ENCODE measurements at places on chromosomes 4 and X. TPM values are rescaled to one million over a fixed set of nuclear protein-coding genes. Genes with fewer than 3 reads are reported as not detected.

DNA sequence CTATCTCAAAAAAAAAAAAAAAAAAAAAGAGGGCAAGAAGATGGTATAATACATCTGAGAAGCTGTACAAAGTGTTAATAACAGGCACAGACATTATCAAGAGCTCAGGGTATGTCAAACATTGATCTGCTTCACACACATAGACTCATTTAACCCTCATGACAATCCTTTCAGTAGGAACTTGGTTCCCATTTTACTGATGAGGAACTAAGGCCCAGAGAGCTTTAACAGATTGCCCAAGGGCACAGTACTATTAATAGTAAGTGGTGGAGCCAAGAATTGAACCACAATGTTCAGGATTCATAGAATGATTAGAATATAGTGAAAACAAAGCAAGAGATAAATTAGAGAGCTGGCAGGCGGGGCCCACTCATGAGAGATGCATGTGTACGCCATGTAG lies 154.4 kb downstream of the EFHC2 start:
- H3K36me3 ChIP-seq: no peaks in the 10 kb centered on the region
- H3K4me1 ChIP-seq: no peaks in the 10 kb centered on the region
- no peak for DNase-seq
- no peak overlapping the region for H3K4me3 ChIP-seq
- no peak overlapping the region for H3K27ac ChIP-seq
- H3K27me3 ChIP-seq: peaks cover 6% of the 10 kb centered on the region

SERTM2 gene
- 0.83 TPM for total RNA-seq

GRCh38 chr4:157582141-157582540 lies 361.6 kb downstream of the GRIA2 start:
- no peak for DNase-seq
- H3K27ac ChIP-seq: no peak overlapping the region
- H3K4me1 ChIP-seq: no peaks in the 10 kb centered on the region
- no peaks in the 10 kb centered on the region for H3K36me3 ChIP-seq
- no peak overlapping the region for H3K4me3 ChIP-seq

GRCh38 chr4:73335679-73336078 lies 68.4 kb upstream of the ALB start:
- H3K27me3 ChIP-seq: no peaks in the 10 kb centered on the region
- H3K36me3 ChIP-seq: no peaks in the 10 kb centered on the region
- H3K4me1 ChIP-seq: no peaks in the 10 kb centered on the region
- H3K27ac ChIP-seq: no peak overlapping the region

DNA sequence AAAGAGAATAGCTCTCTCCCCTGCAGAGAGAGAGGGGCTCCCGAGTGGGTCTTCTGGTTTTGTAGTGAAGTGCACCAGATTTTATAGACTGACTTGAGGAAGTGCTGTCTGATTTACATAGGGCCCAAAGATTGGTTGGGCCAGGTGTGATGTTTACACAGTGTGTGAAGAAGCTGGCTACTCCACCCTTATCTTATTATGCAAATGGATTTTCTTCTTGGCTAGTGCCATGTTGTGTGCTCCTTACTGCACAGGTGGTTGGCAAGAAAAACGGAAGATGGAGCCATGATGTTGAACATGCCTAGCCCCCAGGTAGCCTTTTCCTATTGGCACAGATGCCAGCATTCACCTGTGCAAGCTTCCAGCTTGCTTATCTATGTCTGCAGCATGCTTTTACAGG lies 112.4 kb upstream of the ARHGAP24 start:
- no peak for DNase-seq
- no peaks in the 10 kb centered on the region for H3K27me3 ChIP-seq
- H3K4me1 ChIP-seq: no peaks in the 10 kb centered on the region
- no peak overlapping the region for H3K4me3 ChIP-seq
- H3K27ac ChIP-seq: no peak overlapping the region

TASL gene
- 3.4 TPM for total RNA-seq

DNA sequence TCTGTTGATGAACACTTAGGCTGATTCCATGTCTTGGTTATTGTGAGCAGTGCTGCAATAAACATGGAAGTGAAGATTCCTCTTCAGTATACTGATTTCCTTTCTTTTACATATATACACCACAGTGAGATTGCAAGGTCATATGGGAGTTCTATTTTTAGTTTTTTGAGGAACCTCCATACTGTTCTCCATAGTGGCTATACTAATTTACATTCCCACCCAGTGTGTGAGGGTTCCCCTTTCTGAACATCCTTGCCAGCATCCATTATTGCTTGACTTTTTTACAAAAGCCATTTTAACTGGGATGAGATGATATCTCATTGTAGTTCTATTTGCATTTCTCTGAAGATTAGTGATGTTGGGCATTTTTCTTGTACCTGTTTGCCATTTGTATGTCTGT lies 80.5 kb upstream of the GALNT7 start:
- no peaks in the 10 kb centered on the region for H3K27me3 ChIP-seq
- H3K36me3 ChIP-seq: no peaks in the 10 kb centered on the region
- H3K4me3 ChIP-seq: no peak overlapping the region
- H3K27ac ChIP-seq: no peak overlapping the region
- H3K4me1 ChIP-seq: no peaks in the 10 kb centered on the region

GRCh38 chr4:159282944-159283343 lies 180.1 kb downstream of the RAPGEF2 start:
- H3K27me3 ChIP-seq: no peaks in the 10 kb centered on the region
- no peaks in the 10 kb centered on the region for H3K36me3 ChIP-seq
- no peak overlapping the region for H3K27ac ChIP-seq
- no peaks in the 10 kb centered on the region for H3K4me1 ChIP-seq
- no peak overlapping the region for H3K4me3 ChIP-seq

DNA sequence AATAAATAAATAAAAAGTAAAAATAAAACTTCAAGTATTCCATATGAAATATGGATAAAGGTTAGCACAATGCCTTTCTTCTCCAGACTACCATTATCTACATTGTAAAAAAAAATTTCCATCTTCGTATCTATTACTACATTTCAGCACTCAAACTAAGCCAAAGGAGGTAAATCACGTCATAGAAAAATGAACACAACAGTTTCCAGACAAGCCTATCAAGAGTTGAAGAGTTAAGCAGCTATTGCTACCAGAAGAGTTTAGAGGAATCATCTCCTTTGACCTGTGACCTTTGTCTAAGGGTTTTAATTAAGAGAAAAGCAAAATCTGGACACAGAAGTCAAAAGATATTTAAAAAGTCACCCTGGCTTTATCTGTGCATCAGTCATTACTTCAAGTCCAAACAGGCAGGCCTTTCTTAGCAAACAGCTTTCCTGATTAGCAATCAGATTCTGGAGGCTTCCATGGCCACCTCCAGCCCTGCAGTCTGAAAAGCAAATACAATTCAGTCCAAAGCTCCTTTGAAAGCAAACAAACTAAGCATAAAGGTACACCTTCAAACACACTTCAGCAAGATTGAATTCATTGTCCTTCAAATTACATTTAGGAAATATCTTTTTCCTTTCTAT lies 82.2 kb downstream of the APBB2 start:
- no peak for DNase-seq
- no peak overlapping the region for H3K27ac ChIP-seq
- no peaks in the 10 kb centered on the region for H3K36me3 ChIP-seq
- H3K4me3 ChIP-seq: no peak overlapping the region
- H3K4me1 ChIP-seq: no peaks in the 10 kb centered on the region

- no peak for DNase-seq
- H3K4me1 ChIP-seq: no peaks in the 10 kb centered on the region
- no peaks in the 10 kb centered on the region for H3K36me3 ChIP-seq
- H3K4me3 ChIP-seq: no peak overlapping the region
- H3K27me3 ChIP-seq: no peaks in the 10 kb centered on the region
- H3K27ac ChIP-seq: no peak overlapping the region
These were observed 156.6 kb downstream of the FAM13A start for GRCh38 chr4:88900432-88900831.

CSN1S1 gene
- total RNA-seq: not detected

SPANXD gene
- not detected for total RNA-seq

GRCh38 chr4:67055319-67055718 lies 490.0 kb downstream of the CENPC start:
- no peaks in the 10 kb centered on the region for H3K27me3 ChIP-seq
- no peak overlapping the region for H3K27ac ChIP-seq
- no peaks in the 10 kb centered on the region for H3K36me3 ChIP-seq
- no peak for DNase-seq

DNA sequence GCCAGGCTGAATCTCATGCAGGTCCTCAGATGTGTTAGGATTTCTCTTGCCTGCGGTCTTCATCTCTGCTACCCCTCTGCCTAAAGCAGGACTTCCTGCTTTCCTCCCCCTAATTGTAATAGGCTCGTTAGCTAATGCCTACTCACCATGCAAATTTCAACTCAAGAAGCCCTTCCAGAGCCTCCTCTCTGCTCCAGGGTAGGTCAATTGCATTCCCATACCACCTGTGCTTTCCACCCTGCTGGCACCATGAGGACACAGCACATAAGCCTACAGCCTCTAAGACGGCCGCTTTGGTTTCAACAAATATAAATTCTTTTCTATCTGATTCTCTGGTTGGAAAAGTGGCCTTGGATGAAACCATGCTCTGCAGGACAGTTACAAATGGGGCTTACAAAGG lies 93.9 kb downstream of the QDPR start:
- H3K36me3 ChIP-seq: no peaks in the 10 kb centered on the region
- no peak overlapping the region for H3K4me3 ChIP-seq
- H3K27ac ChIP-seq: no peak overlapping the region
- DNase-seq: no peak
- no peaks in the 10 kb centered on the region for H3K27me3 ChIP-seq

RAB39B gene
- 21.7 TPM for total RNA-seq

DNA sequence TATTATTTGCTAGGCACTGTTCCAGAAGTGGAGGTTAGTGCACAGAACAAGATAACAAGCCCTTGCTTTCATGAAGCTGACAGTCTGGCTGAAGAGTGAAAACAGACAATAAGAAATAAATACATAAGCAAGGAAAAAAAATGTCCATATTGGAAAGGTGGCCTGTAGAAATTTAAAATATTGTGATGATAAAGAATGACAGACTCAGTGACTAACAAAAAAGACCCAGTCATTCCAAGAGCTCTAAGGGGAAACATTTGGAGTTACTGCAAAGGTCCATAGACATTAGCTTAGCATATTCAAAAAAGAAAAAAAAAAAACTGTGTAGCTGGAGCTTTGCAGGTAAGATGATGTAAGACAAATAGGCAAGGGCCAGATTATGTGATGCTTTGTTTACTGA lies 1.0 kb upstream of the ANTXR2 start:
- no peak overlapping the region for H3K4me3 ChIP-seq
- peaks cover 19% of the 10 kb centered on the region for H3K4me1 ChIP-seq
- DNase-seq: no peak
- no peak overlapping the region for H3K27ac ChIP-seq
- H3K36me3 ChIP-seq: no peaks in the 10 kb centered on the region

DNA sequence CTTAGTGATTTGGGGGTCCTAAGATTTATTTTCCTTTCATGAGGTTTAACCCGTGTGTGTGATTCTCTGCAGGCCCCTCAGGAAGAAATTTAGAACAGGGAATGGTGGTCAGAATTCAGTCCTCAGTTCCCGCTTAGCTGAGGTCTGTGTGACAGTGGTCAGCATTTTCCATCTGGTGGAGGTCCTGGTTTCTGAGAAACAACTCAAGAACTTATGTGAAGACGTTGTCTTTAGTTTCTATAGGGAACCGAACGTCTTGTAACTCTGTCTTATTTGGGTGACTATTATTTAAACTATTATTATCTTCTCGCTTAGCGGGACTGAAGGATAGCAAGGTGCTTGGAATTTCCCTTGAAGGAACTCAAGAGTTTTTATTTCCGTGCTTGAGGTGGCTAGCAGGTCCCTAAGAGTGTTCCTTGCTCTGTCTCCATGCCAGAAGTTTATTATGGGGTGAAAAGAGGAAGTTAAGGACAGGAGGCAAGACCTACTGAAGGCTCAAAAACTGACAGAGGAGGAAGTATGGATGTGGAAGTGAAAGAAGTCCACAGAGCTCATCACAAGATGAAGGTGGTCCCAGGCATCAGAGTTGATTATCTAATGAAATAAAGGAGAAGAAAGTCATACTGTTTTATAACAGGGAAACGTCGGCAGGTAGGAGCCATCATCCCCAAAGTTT lies 9.4 kb downstream of the MGST2 start:
- H3K4me3 ChIP-seq: no peak overlapping the region
- H3K4me1 ChIP-seq: no peaks in the 10 kb centered on the region
- no peak for DNase-seq
- H3K27me3 ChIP-seq: no peaks in the 10 kb centered on the region
- H3K36me3 ChIP-seq: no peaks in the 10 kb centered on the region
- no peak overlapping the region for H3K27ac ChIP-seq

GRCh38 chr4:151797853-151798252 lies 37.0 kb upstream of the GATB start:
- peaks cover 2% of the 10 kb centered on the region for H3K27me3 ChIP-seq
- DNase-seq: no peak
- no peaks in the 10 kb centered on the region for H3K4me1 ChIP-seq
- H3K36me3 ChIP-seq: peaks cover 2% of the 10 kb centered on the region
- H3K4me3 ChIP-seq: no peak overlapping the region

GRCh38 chrX:51035746-51036145 lies 125.2 kb downstream of the BMP15 start:
- H3K4me3 ChIP-seq: no peak overlapping the region
- H3K27ac ChIP-seq: no peak overlapping the region
- no peaks in the 10 kb centered on the region for H3K4me1 ChIP-seq
- no peaks in the 10 kb centered on the region for H3K36me3 ChIP-seq

DNA sequence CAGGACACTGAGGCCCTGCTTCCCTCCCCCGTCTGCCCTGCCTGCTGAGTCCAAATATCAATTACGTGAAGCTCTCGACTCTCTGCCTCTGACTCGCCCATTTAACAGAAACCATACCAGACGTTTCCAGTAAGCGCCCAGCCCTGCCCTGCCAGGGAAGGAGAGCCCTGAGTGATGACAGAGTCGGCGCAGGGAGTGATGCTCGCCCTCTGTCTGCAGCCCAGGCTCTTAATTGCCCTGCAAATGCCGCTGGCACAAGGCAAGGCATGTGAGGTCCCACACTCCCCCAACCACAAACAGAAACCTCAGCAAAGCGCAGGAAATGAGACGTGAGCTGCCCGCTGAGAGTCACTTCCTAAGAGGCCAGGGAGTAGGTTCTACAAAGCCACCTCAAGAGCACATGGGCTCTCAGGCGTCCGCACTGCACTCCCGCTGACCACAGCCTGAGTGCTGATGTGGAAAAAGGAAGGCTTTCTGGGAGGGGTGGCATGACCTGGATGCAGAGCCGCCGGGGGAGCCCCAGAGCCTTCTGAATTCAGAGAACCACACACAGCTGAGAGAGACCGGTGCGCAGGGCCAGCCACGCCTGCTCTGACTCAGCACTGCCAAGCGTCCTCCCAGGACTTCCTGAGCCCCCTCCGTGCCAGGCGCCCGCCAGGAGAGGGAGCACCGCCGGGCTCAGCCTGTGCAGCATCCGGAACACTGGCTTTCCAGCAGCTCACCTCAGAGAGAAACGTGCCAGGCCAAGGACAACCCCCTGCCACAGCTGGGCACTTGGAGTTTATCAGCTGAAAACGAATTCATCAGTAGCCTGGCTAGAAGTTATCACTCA lies 5.3 kb downstream of the ZFYVE28 start:
- no peak overlapping the region for H3K4me3 ChIP-seq
- H3K4me1 ChIP-seq: peaks cover 55% of the 10 kb centered on the region
- peak overlapping the region; percentile 47 for H3K27ac ChIP-seq
- peak; percentile 58 for DNase-seq
- peaks cover 51% of the 10 kb centered on the region for H3K27me3 ChIP-seq
- no peaks in the 10 kb centered on the region for H3K36me3 ChIP-seq
